ENCODE measurements at places on chromosomes 11 and 22.

- DNase-seq, result no peak
These were observed 20.2 kb upstream of the SHISAL1 start for GRCh38 chr22:44332946-44333345.

DNA sequence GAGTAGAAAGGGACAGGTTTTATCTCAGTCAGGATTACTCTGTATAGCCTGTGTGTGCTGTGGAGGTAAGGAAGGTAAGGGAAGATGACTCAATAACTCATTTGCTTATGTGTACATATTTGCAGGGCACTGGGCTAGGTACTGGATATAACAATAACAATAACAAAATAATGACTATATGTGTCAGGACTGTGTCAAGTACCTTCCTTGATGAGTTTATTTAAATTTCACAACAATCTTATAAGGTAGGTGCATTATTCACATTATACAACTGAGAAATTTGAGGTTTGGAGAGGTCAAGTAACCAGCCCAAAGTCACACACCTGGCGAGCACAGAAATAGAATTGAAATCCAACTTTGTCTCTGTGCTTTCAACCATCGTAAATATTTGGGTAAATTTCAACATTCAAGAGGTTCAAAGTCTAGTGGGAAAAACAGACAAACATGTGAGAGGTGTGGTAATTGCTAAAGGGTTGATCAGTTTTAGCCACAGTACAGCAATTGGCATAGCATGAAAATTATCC lies 131.8 kb downstream of the APIP start:
- no peak for DNase-seq

DNA sequence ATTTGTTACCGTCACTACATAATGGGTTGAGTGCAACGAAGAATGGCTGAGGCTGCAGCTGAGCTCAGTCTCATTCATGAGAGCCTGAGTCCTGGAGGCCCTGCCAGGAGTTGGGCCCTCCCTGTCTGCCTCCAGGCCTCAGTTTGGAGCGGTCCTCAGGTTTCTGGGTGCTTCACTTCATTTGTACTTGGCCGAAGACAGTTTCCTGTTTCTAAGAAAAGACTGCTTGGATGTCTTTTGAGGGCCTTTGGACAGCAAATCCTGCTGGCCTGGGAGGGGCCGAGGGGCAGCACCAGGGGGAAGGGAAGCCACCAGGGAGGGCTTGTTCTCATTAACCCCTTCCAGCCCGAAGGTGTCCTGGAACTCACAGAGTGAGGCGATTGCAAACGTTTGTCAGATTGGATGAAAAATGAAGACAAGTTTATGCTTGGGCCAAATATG lies 163.1 kb downstream of the ETS1 start:
- DNase-seq, result no peak

GRCh38 chr11:58513747-58514367 lies 6.0 kb upstream of the OR5B21 start:
- DNase-seq, result no peak

DNA sequence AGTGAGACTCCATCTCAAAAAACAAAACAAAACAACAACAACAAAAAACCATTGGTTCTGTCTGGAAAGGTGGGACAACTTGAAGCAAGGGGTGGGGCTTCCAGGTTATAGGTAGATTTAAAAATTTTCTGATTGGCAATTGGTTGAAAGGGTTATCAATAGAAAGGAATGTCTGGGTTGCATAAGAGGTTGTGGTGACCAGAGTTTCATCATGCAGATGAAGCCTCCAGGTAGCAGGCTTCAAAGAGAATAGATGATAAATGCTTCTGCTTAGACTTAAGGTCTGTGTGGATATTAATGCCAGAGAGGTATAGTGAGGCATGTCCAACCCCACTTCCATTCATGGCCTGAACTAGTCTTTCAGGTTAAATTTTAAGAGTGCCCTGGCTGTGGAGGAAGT lies 116.6 kb downstream of the NAT10 start:
- DNase-seq, result no peak

DNA sequence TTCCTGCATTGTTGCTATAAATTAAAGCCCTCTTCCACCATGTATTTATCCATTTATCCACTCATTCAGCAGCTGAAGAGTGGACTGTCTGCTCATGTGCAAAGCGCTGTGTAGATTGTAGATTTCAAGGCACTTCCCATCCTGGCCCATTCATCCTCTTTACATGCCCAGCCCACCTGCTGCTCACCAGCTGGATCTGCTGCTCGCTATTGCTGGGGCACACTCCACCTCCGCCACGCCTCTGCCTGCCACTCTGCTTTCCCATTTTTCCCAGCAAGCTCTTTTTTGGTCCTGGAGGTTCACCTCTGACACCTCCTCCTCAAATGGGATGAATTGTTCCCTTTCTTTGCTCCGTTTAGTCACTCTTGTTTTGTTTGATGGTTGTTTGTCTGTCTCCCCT lies 48.3 kb downstream of the CEP164 start:
- DNase-seq, result no peak

DNA sequence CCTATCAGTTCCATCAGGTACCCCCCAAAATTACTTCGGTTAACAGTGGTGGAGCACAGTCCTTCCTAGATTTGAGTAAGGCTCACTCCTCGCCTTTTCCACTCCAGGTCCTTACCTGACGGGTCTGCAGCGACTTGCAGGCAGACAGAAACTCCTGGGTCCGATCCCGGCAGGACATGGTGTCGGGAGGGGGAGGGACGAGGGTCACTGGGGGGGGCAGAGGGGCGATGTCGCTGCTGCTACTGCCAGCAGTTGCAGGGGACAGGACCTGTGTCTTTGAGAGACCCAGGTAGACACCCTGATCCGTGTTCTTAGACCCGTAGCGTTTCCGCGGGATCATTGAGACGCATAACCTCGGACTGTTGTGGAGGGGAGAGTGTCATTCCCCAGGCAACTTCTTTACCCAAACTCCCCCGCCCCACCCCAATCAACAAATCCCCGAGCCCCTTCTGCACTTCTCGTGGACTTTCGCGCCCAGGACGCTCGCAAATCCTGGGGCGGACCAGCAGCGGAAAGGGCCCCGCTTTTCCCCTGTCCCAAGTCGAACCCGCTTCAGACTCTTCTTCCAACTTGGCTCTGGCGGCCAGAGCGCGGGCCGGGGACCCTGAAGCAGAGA lies 839 bp downstream of the STX5 start:
- no peak for DNase-seq

- DNase-seq, result peak; percentile 62
These were observed 57.7 kb upstream of the DRD2 start for GRCh38 chr11:113532697-113533424.

DNA sequence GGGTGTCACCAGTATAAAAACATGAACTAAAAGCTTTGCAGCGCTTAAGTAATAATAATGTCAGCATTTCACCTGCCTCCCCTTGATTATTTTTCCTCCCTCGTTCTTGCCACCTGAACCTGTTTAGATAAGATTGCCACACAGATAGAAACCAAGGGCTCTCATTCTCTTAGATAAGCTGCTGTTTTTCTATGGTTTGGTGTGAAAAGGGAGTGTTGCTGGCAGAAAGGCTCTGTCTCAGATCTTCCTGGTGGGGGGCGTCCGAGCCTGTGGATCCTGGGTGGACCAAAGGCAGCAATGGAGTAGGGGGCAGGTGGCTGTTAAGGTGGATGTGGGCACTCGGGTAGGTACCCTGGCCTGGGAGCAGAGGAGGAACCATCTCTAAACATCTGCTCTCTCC lies 147.5 kb downstream of the ST3GAL4 start:
- no peak for DNase-seq

GRCh38 chr22:24043958-24044357 lies 32.9 kb downstream of the CABIN1 start:
- no peak for DNase-seq

- DNase-seq, result no peak
These were observed 138.8 kb downstream of the AASDHPPT start for GRCh38 chr11:106216281-106216680.

DNA sequence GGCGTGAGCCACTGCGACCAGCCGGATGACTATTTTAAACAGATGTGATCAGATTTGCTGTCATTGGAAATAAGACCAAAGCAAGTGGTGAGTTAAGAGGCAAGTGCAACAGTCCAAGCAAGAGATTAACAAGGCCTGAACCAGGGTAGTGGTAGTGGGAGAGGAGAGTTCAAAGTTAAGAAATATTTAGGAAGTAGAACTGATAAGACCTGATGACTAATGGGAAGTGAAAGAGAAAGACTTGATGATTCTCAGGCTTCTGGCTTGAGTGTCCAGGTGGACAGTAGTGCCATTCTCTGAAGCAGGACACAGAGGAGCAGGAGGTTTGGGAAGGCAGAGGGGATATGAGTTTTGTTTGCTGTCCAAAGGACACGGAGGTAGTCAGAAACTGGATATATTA lies 7.2 kb downstream of the NDUFC2 start:
- no peak for DNase-seq

DNA sequence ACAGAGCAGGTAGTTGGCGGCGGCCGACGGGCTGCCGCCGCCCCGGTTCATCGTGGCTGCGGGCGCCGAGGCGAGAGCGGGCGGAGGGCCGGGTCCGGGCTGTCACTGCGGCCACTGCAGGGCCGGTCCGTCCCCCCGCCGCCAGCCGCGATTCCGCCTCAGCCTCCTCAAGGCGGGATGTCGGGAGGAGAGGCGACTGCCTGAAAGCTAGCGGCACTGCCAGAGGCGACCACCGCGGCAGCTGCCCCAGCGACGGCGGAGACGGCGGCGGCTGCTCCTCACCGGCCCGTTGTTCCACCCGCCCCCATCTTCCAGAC lies 234 bp downstream of the SESN3 start:
- DNase-seq, result no peak

GRCh38 chr11:107272561-107272960 lies 185.1 kb downstream of the CWF19L2 start:
- DNase-seq, result no peak

DNA sequence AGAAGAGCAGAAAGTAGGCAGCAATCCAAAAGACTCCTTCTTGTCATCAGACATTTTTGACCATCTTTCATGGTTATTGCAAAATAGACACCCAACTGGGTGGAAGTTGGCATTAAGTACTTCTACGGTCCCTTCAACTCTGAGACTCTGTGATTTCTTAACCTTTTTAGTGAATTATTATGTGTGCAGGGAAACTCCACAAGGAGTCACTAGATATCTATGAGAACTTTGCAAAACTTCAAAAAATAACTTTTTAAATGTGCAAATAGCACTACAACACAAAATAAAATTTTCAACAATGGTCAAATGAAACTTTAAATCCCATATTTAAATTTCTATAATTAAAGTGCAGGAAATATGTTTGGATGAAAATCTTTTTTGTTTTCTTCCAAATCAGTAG lies 88.7 kb downstream of the SLC17A6 start:
- no peak for DNase-seq

- DNase-seq, result no peak
These were observed 432.2 kb upstream of the NARS2 start for GRCh38 chr11:79006854-79007253.

GRCh38 chr11:121385688-121386087 lies 66.4 kb upstream of the SORL1 start:
- no peak for DNase-seq

DNA sequence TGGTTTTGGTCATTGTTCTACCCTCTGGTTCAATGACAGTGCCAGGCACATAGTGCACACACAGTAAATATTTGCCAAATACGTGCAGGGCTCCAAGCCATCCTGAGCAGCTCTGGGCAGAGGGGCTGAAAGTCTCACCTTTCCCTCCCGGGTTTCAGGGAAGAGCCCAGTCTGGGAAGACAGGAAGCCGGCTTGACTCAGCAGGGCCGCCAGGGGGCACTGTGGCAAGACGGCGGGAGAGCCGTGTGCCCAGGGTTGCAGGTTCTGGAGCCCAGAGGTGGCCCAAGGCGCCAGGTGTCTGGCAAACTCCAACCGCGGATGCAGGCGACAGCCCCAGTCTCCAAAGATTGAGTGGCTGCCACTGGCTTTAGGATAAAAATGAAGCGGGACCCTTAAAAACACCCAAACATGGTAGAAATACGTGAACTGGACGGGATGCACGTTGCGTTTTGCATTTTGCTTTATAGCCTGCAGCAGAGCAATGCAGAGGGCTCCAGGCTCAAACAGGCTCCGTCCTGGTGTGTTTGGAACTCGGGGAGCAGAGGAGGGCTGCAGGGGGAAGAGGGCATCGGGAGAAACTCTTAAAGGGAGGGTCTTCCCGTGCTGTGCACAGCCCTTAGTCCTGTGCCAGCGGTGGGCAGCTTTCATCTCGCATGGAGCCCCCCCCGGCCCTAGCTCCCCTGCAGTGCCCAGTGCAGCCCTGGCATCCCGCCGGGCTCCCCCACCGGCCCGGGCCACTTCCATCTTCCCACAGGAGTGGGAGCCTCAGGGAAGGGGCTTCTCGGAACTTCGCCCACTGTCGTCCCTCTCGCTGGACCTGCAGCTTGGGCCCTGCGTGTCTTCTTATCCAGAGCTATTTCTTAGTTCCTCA lies 10.7 kb downstream of the KRTAP5-5 start:
- peak; percentile 40 for DNase-seq

DNA sequence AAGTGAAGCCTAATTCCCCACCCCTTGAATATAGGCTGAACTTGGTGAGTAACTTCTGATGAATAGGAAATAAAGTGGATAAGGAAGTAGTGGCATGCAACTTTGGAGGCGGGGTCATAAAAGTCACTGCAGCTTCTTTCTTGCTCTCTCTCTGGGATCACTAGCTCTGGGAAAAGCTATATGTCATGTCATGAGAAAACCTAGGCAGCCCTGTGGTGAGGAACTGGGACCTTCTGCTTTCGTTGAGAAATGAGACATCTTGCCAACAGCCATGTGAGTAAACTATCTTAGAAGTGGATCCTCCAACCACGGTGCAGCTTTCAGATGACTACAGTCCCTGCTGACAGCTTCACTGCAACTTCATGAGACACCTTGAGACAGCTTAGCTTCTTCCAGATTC lies 15.7 kb downstream of the ZNF214 start:
- no peak for DNase-seq

GRCh38 chr11:33168709-33169200 lies 7.5 kb upstream of the CSTF3 start:
- no peak for DNase-seq

DNA sequence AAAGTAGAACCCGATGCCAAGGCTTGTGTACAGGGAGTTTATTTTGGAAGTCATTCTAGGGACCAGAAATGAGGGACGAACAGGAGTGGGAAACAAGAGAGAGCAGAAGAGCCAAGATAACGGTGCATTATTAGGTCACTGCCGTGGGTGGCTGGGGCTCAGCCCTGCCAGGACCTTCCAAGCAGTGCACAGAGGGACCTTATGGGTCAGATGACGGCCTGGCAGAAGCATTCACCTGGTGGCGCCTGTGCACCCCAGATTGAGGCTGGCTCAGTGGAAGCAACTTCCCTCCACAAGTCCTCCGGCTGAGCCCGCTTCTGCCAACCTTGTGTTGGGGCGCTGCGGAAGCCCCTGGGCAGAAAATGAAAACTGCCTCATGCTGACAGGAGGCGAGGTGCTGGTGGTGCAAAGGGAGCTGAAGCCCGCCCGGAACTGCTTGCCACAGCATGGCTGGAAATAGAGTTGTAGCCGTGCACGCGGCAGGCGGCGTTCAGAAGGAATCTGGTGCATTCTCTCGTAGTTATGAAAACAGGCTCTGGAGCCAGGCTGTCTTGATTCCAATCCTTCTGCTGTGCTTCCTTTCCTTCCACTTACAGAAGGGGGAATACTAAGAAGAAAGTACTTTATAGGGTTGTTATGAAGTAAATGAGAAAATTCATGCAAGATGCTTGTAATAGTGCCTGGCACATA lies 22.2 kb upstream of the TP53I11 start:
- DNase-seq, result no peak

- DNase-seq, result no peak
These were observed 1121.6 kb downstream of the BRD1 start for GRCh38 chr22:48705917-48706605.

All from stimulated activated CD4-positive, alpha-beta T cell treated with anti-CD3 and anti-CD28 coated beads, Interleukin-2, amount 100 ng/mL, for 24 hours (primary cell).